ENCODE measurements at places on chromosomes 2 and 18.

DNA sequence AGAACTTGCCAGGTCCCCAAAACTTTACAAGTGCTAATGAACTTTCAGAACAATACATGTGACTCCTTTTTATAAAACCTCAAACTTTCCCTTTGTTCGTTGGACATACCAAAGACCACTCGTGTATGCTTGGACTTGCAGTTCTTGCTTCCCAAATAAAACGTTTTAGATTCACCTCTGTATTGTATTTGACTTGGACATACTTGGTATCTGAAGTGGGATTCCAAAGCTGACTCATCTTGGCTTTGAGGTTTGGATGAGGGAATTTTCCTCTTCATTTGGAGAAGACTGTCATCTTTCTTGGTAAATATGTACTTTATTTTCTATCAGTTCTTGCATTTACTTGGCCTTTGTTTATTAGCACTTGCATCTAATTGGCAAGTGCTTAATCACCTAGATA lies 8.0 kb upstream of the CYB5A start:
- DNase-seq = no peak

- DNase-seq = no peak
Measured at GRCh38 chr18:42087876-42088275, 132.8 kb downstream of the PIK3C3 start.

DNA sequence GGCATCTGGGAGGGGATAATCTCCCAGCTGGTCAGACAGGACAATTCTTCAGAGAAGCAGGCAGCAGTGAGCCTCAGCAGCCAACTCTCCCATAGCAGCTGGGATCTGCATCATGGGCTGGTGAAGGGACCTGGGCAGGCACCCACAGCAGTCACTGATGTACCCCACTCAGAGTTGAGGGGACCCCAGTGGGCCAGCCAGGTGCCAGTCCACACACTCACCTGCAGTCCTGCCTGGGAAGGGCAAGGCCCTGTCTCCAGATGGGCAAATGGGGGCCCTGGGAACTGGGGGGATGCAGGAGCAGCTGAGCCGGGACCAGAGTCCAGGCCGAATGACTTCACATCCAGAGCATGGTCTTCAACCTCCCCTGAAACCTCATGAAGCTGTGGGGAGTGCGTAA lies 170.4 kb downstream of the ZFP36L2 start:
- no peak for DNase-seq

DNA sequence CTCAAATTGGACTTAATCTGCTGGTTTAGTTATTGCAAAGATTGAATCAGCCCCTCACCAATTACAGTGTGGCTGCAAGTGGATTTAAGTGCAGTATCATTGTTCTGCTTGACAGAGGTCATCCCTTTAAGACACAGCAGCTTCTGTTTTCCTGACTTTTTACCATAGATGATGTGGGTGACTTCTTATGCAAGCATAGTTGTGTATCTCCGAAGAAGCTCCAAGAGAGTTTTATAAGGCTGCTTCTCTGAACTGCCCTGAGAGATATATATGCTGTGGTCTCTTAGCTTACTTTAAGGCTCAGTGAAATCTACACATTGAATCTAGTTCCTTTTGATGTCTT lies 3.5 kb downstream of the TRIB2 start:
- no peak for DNase-seq

DNA sequence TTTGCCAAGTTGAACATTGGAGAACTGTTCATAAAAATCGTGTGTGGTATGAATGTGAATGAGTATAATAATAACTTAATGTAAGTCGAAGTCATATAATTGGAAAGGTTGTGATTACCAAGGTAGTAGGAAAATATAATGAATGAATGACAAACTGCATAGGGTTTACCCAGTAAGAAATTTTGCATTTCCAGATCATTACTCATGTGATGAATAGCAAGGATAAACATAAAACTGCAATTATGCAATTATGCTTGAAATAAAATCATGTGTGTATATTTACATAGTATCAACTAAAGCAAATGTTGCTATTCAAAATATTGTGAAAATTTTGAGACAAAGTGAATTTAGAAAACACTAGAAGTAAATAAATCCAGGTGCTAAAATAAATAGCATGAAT lies 1108.7 kb upstream of the TMEFF2 start:
- no peak for DNase-seq

DNA sequence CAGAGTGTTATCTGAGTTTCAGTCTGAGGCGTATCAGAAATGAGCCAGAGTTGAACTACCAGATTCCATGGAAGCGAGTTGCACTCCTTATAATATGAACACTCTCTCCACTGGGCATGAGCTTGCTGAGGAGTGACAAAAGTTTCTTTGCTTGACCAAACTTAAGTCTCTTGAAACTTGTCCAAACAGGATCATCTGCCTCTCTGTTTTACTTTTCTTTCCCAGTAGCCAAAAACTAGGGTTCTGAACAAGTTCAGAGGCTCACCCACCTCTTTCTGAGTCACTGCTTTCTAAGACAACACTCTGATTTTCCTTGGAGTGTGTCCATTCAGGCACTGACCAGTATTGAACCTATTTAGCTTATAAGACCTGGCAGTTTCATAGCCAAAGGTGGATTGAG lies 233.2 kb upstream of the TCF4 start:
- DNase-seq = peak; percentile 26

- DNase-seq = peak; percentile 82
Measured at GRCh38 chr2:95526360-95527341, 42.1 kb upstream of the TRIM43B start.

DNA sequence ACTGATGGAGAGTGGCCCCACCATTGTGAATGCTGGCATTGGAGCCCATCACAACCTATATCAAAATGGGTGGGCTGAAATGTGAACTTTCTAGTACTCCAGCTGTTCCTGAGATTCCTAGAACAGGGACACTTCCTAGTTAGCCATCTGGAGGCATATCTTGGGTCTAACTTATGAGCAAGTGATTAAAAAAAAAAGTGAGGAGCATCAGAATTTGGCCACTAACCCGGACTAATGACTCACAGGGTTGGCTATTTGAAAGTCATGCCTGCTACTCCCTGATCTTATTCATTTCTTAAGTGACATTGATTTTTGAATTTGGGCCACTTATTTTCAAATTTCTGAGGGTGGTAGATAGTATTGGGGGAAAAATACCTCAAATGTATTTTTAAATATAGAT lies 216.6 kb downstream of the HRH4 start:
- peak; percentile 87 for DNase-seq

DNA sequence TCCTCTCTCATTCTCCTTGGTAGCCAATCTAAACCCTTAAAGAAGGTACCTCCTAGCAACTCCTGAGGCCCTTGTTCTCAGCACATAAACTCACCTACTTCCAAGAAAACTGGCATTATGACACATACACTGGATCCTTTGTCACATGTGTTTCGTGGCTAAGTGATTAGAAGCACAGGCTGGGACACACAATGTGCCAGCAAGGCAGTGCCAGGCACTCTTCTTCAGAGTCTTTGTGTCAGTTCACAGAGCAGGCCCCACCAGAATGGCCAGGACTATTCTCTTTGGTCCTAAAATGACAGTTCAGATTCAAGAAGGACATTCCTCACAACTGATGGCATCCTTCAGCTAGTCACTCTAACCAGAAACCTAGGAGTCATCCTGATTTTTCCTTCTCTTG lies 40.3 kb downstream of the SMC6 start:
- no peak for DNase-seq

DNA sequence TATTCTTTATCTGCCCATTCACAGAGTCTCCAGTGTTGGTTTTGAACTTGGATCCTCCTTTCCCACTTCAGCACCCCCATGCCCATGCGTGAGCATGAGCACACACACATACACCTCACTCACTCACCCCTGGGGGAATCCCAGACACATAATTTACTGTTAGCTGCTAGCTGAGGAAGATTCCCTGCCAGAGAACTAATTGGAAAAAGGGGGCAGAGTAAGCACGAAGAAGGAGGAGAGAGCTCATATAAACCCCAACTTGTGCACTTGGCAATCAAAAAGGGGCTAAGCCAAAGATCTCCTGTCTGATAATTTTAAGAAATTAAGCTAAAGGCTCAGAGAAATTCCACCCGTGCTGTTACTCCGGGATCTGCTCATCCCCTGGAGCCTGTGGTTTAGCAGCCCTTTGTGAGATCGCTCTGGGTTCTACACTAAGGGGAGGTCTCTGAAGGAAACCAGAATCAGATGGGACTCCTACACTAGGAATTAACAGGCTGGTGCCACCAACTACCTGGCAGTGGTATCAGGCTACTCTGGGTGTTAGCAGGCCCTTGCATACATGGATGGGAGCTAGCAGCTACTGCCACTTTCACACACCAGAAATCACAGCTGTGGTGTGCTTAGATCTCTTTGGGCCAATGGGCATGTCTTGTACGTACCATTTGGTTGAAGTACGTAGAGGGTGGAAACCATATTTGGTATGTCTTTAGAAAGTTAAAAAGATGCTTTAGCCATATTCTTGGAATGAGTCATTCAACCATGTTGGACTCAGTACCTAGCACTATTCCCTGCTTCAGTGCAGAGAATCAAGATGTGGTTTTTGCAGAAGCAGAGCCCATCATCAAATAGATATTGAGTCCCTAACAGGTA lies 95.6 kb upstream of the SLC14A2 start:
- DNase-seq = peak; percentile 19

DNA sequence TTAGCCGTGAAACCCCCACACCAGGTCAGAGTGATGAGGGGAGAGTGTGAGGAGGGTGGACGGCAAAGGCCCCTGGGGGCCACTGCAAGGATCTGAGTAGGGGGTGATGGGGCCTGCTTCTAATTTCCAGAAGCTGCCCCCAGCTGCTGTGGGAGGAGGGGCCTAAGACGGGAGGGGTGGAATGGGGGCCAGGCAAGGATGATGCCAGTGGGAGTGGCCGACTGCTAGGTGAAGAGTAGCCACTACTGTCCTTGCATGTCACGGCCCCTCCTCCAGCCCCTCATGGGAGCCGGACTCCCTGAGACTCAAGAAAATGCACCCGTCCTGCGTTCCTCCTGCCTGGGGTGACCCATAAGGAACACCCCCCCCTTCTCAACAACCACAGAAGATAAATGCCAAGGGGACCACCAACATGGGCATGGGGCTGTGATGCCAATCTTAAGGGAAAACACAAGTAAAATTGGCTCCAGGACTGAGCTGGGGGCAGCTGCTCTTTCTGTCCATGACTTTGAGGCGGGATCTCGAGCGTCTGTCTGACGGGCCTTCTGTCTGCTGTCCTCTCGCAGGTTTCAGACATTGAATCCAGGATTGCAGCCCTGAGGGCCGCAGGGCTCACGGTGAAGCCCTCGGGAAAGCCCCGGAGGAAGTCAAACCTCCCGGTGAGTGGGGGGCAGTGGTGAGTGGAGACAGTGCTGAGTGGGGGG lies 24.2 kb upstream of the PRLH start:
- DNase-seq = no peak

GRCh38 chr18:10760986-10761385 lies 235.2 kb downstream of the NAPG start:
- no peak for DNase-seq

GRCh38 chr18:57859314-57859713 lies 56.2 kb upstream of the ATP8B1 start:
- DNase-seq = no peak

GRCh38 chr2:46891956-46892553 lies 23.6 kb downstream of the MCFD2 start:
- no peak for DNase-seq

DNA sequence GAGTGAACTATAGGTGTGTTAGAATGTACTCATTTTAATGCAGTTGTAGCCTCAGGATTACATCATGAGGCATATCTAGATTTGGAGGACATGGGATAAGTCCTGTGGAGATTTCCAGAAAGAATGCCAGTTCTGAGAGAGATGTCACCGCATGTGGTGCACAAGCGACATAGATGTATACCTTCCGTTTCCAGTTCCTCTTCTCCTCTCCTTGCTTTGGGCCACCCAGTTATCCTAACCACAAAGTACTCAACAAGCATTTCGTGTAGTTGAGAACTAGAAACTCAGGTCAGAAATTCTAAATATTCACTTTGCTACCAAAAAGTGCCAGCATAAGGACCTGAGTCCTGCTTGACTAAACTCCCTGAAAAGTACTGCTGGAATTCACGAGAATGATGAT lies 66.5 kb downstream of the KCTD18 start:
- DNase-seq = no peak

DNA sequence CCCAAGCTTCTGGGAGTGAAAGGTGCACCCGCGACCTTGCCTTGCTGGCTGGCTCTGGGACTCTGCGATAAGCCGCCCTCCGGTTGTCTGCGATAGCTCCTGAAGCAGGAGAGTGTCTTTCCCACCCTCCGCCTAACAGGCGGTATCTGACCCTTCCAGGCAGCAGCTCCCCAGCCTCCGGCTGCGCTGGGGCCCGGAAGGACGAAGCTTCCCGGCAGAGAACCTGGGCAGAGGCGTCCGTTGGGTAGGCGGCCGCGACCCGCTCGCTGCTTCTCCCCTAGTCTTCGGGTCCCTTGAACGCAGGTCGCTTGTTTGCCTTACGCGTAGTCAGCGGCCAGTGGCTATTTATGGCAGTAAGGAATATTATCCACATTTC lies 446 bp upstream of the RHBDD1 start:
- DNase-seq = no peak

DNA sequence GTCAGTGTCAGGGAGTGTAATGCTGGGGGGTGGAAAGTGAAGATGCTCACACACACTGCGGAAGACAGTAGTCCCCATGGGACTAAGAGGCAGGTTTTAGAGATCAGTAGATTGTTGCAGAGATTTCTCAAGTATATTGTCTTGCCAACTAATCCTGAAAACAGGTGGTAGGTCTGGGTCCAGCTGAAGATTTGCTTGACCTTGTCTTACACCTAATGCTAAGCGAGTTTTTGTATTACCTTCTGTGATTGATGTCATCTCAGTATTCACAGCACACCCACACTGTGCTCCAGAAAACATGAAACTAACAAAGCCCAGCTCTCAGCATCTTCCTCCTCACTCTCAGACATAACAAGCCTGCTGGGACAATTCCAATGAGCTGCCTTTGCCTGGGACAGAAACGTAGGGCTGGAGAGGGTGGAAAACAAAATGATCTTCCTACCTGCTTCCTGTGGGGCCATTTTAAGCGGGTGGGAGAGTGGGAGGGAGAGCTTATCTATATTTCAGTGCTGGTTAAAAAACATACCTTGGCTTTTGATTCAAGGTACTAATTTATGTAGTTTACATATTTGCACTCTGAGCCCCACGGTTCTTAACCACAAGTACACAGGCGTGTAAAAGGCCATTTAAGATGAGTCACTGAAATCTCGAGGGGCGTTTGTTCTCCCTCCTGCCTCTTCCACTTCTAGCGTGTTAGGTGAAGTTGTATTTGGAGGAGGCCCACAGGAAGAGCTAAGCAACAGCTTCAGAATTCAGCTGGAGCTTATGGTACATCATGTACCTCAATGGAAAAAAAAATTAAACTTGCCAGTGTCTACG lies 23.1 kb upstream of the RBMS1 start:
- no peak for DNase-seq
